NCI-H226 (cell line): ENCODE measurements at places on chromosomes 12 and 14.

- DNase-seq: no peak
Measured at GRCh38 chr14:99296517-99296916, 24.5 kb upstream of the BCL11B start.

- no peak for DNase-seq
Measured at GRCh38 chr12:64997858-64998257, 123.2 kb downstream of the WIF1 start.

DNA sequence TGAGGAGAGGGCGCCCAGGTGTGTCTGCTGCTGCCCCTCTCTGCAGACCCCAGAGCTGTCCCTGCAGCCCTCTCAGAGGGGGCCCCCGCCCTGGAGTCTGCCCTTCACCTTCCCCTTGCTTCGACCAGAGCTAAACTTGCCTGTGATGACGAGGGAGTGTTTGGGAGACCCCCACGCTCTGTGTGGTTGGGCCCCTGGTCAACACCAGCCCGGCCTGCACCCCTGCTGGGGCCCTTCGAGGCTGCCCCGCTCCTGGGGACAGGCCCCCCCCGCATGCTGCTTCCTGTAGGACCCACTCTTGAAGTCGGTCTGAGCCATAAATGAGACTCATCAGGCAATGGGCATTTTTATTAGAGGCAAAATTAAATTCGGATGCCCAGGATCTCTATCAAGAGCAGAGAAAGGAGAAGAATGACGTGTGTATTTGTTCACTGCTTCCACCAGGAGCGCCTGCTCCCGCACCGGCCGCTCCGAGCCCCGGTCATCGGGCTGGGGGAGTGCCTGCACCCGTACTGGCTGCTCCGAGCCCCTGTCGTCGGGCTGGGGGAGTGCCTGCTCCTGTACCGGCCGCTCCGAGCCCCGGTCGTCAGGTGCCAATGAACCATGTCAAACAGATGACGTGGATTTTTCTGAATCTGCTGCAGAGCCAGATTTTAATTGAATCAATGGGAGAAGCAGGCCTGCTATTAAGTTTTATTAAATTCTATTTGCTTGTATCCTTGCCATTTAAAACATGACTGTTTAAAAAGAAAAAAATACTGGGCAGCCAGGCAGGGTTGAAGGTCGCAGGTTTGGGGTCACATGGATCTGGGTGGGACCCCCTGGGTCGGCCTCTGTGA, 47.7 kb downstream of the NOC4L start:
- no peak for DNase-seq

GRCh38 chr14:76936483-76936882, 92.0 kb downstream of the IRF2BPL start:
- DNase-seq: no peak

GRCh38 chr14:89574420-89574819, 157.4 kb upstream of the FOXN3 start:
- DNase-seq: no peak

GRCh38 chr12:94618995-94619695, 31.2 kb downstream of the TMCC3 start:
- DNase-seq: peak; percentile 96

DNA sequence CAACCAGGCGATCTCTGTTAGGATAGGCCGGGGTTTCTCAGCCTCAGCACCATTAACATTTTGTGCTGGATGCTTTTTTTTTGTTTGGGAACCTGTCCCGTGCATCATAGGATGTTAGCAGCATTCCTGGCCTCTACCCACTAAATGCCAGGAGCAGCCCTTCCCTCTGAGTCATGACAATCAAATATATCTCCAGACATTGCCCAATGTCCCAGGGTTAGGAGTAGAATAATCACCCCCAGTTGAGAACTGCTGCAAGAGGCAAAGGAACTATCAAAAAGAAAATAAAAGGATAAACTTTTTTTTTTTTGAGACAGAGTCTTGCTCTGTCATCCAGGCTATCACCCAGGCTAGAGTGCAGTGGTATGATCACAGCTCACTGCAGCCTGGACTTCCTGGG, 76.0 kb downstream of the ACACB start:
- peak; percentile 91 for DNase-seq
